ENCODE measurements at places on chromosomes 5 and 9.

DNA sequence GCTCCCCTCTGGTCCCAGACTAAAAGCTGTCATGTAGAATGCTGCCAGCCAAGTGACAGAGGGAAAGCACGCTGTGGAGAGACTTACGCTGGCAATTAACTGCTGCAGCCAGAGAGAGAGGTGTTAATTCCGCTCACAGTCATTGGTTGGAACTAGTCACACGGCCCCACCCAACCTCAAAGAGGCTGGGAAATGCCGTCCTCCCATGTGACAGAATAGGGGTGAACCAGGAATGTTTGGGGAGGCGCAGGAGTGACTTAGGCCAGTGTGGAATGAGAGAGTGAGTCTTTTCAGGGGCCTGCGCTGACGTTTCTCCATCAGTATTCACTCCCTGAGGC, 87.6 kb downstream of the AMBP start:
- no peak for DNase-seq

- DNase-seq: no peak
Measured at GRCh38 chr5:137600721-137601360, 101.7 kb upstream of the SPOCK1 start.

DNA sequence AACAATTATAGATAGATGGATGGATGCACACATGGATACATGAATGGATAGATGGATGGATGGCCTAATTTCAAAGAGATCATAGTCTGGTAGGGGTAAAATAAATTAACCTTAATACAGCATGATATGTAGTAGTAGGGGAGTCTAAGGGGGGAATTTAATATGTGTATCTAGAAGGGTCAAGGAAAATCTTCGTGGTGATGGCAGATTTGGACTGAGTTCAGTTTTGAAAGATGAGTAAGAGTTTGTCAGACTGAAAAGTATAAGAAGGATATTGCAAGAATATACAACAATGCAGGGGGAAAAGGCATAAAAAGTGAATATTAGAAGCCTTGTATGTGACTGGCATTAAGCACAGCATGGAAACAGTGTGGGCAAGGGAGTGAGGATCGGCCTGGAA, 98.7 kb downstream of the ZNF462 start:
- no peak for DNase-seq

DNA sequence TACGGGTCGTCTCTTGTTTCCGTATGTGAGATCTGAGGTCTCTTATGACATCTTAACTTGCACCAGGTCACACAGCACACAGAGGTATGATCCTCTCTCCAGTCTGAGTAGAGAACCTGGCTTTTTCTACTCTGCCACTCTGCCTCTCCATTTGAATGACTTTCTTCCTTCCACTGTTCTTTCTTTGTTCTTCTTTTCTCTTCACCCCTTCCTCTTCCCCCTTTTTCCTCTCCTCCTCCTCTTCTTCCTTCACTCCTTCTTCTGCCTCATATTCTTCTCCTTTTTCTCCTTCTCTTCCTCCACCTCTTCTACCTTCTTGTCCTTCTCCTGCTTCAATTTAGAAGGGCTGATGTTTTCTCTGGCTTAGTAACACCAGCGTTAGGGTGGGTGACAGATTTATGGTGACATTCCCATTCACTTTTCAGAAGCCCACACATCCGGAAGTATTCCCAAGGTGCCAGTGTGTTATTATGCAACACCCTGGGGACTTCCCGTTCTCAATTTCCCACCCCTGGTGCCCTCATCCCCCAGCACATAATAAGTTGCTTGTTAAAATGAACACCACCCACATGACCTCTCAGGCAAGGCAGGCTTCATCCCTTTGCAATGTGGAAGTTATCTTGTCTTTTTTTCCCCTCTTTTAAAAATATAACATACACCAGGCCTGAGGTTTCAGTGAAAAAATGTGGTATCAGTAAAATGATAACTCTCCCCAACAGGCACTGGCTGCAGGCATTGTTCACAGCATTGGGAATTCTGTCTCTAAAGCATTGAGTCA, 122.0 kb downstream of the PAPPA start:
- DNase-seq: no peak

DNA sequence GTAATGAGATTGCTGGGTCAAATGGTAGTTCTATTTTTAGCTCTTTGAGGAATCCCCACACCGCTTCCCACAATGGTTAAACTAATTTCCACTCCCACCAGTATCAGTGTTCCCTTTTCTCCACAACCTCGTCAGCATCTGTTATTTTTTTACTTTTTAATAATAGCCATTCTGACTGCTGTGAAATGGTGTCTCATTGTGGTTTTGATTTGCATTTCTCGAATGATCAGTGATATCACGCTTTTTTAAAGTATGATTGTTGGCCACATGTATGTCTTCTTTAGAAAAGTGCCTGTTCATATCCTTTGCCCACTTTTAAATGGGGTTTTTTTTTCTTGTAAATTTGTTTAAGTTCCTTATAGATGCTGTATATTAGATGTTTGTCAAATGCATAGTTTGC, 73.5 kb downstream of the MTAP start:
- no peak for DNase-seq

GRCh38 chr5:34538026-34538672, 118.0 kb upstream of the RAI14 start:
- no peak for DNase-seq

DNA sequence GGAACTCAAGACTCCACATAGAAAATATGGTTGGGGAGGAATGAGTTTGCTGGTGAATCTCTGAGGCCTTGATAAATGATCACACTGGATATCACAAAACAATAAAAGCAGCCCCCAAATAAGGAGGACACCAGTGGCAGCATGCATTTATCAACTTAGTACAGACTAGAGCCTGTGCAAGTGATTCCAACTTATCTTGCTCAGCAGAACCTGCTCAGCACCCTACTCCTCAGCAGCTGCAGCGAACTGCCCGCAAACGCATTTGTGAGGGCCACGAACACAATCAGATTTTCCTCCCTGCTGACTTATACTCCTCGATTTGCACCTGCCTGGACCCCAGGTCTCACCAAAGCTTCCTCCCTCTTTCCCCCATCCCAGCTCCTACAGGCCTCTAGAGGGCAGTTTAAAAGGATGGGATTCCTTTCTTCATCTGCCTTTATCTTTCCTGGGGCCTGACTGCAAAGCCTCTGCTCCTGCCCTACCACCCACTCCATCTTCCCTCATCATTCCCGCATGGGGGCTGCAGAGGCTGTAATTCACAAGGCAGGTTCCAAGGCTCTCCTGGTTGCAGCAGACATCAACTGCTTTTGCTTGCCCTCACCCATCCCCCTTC, 41.2 kb downstream of the ANKS6 start:
- no peak for DNase-seq

GRCh38 chr5:90135779-90136378, 273.7 kb downstream of the CETN3 start:
- no peak for DNase-seq

GRCh38 chr9:127862075-127863011, 7.9 kb upstream of the ENG start:
- no peak for DNase-seq

DNA sequence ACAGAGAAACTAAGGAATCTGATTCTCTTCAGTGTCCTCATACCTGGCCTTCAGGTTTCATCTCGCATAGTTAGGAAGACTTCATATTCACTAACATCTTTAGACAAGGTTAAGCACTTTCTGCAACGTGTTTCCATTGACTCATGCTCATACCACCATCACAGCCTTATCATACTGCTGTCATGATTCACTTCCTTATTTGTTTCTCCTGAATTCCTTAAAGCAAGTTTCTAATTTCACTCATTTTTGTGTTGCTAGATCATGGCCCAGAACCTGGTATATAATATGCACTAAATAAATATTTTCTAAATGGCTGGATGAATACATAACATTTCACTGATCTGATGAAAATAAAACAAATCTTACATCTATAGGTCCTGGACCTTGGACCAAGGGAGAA, 472.9 kb downstream of the PRELID2 start:
- no peak for DNase-seq

DNA sequence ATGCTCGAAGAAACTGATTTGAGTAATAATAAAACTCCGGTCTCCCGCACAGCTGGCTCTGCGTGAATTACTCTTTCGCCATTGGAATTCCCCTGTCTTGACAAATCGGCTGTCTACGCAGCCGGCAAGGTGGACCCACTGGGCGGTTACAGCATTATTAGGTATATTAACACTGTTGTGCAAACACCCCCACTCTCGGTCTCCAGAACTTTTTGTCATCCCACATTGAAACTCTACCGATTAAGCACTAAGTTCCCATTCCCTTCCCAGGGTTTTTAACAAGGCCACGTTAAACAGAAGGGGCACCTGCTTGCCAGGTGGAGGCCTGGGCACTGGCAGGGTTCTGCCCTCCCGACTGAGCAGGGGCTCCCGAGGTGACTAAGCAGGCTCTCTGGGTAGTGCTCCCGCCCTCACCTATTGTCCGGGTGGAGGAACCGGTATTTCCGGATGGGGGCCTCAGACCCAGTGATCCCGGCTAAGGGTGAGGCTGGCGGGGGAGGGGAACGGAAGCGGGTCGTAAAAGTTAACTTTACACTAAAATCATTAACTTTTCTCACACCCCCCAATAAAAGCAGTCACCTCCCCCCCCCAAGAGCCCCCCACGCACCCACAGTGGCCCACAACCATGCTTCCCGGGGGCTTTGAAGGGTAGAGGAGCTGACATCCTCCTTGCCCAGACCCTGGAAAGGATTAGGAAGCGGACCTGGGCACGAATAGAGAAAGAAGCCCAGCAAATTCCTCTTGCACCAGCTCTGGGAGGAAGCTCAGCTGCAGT, 53.5 kb upstream of the TJP2 start:
- DNase-seq: no peak

DNA sequence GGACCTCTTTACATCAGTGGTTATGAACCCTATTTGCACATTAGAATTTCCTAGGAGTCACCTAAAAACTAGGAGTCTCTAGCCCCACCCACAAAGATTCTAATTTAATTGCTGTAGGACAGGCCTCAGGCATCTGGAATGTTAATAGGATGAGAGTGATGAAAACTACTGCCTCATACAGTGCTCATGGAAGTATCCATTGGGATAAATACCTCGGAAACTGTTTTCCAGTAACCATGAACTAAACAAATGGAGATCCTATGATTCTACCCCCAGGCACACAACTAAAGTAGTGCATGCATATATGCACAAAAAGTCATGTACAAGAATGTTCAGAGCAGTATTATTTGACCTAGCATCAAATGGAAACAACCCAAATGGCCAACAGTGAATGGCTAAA, 286.3 kb downstream of the DNAH5 start:
- DNase-seq: no peak

GRCh38 chr5:123035918-123036390, 571 bp downstream of the PPIC start:
- DNase-seq: no peak

DNA sequence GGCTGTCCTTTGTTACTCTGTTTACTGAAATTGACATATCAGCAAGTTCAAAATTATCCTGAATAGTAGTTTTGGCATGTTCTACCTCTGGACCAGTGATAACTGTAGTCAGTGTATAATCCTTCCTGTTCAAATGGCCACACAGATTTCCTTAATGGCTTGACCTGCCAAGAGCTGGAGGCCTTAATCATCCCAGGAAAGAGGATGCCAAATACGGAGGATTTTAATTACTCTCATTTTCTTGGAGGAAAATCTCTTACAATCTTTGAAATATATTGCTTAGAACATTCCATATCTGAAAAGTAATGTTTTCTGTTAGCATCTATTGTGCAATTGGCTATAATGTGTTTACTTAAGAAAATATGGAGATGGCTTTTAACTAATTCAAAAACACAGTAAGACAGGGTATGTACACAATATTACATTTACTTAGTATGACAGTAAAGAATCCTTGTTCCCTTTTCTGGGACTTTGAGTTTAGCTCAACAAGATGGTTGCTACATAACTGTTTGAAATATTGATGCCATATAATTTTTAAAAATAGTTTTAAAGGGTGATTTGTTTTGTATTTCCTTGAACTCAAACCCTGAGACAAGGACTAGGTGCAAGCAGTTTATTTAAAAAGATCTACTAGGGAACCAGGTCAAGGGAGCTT, 68.9 kb upstream of the SELENOP start:
- DNase-seq: no peak

- DNase-seq: no peak
Measured at GRCh38 chr9:38395653-38396370, 3.3 kb downstream of the ALDH1B1 start.

DNA sequence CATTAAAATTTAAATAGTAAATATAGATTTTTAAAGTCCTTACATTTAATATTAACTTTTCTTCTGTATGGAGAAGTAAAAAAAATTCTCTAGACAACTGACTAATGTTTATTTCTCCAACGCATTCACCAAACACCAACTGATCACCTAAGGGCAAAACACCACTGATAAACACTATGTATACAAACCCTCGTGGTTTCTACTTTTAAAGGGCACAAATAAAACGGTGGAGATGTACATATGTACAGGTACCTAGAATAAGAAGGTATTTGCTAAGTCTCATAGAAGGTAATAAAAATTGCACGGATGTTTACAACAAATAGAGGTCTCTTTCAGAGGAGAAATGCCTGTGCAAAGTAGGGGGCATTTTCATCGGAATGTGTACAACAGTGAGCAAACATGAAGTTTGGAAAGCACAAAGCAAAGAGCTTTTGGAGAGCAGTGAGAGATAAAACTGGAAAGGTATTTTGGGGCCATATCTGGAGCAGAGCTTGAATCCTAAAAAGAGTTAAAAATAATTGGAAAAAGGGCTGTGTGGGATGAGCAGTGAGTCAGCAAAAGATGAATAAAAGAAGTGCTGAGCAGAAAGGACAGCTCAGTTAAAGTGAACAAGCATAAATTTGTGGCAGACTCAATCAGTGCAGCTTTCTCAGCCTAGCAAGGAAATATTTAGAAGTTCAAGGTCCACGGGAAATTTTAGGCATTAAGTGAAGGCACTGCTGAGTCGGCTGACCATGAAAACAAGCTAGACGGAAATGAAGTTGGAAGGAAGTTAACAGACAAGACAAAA, 160.0 kb downstream of the TMEM161B start:
- DNase-seq: no peak

GRCh38 chr5:35032356-35032755, 15.4 kb downstream of the AGXT2 start:
- no peak for DNase-seq

DNA sequence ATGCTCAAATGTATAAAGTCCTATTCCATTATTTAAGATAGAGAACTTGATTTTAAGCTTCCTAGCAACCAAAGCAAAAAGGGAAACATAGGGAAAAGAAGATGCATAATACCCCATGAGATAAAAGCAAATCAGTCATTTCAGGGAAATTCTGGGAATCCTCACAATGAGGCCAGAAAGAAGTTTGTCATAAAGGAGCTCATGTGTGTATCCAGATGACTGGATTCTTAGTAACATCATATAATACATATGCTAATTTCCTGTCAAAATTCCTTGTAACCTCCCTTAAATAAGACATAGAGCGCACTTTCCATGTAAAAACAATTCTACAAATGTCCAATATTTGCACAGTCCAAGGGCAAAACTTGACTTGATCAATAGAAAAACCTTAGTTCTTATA, 411.0 kb upstream of the WWC1 start:
- no peak for DNase-seq

All from activated T-cell treated with anti-CD3 and anti-CD28 coated beads, Interleukin-2, amount 50 U/mL, for 4 hours (primary cell).